ENCODE measurements at places on chromosomes 5 and 9.

DNA sequence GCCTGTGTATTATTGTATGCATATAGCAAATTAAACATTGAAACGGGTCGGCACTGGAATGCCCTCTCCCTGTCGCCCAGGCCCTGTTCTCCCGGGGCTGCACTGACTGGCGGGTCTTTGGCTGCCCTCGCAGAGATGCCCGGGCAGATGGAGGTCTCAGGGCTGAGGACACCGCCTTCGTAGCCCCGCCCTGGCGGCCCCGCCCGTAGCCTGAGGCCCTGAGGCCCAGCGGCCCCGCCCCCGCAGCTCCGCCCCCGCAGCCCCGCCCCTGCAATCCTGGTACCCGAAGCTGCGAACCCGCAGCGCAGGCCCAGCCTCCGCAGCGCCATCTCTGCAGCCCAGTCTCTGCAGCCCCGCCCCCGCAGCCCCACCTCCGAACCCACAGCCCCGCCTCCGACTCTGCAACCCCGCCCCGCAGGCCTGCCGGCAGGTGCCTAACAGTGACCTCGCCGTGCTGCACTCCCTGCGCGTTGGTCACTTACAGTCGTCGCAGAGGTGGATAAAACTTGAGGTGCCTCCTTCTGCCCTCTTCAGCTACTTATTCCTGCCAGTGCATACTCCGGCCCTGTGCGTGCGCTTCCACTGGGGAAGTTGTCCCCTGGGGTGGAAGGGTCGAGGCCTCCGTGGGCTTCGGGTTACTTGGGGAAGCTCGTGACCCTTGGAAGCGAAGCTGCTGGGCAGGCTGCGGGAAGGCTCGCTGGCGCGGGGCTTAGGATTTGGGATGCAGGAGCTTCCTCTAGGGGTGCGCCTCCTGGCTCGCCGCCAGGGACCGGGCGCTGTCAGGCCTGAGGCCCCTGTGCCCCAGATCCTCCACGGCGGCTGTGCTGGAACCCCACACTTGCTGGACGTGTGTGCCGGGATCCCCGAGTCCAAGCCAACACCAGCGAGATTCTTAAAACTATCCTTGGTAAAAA lies 72.3 kb downstream of the ICE1 start:
- DNase-seq, result peak; percentile 76

DNA sequence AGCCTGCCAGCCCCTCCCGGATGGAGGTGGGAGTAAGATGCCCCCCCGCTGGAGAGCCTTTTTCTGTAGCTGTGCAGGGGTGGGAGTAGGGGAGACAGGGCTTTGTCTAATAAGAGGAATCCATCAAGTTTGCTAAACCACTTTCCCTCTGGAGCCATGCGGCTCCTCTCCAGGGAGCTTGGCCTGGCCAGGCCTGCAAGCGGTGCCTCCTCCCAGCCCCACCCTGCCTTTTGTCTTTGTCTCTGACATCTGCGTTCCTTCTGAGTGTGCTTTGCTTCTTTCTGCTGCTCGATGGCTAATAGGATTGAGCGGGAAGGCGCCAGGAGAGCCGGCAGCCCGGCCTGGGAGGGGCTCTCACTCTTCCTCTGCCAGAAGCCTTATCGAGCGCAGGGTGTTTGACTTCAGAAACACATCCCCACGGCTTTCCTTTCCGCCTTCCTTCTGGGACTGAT lies 26.7 kb upstream of the FCN1 start:
- DNase-seq, result no peak

DNA sequence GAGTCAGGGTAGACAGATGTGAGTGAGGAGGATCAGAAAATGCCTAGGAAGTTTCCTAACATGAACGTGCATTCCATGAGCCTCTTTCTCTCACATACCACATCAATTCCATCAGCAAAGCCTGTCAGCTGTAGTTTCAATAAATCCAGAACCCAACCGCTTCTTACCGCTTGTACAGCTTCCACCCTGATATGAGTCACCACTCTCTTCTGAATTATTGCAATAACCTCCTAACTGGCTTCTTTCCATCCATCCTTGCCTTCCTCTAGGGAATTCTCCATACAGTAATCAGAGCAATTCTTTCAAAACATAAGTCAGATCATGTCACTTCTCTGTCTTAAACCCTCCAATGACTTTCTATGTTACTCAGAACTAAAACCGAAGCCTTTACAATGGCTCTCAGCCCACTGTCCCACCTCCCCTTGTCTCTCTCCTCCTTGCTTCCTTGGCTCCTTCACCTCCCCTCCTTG lies 8.1 kb upstream of the RAD23B start:
- no peak for DNase-seq

DNA sequence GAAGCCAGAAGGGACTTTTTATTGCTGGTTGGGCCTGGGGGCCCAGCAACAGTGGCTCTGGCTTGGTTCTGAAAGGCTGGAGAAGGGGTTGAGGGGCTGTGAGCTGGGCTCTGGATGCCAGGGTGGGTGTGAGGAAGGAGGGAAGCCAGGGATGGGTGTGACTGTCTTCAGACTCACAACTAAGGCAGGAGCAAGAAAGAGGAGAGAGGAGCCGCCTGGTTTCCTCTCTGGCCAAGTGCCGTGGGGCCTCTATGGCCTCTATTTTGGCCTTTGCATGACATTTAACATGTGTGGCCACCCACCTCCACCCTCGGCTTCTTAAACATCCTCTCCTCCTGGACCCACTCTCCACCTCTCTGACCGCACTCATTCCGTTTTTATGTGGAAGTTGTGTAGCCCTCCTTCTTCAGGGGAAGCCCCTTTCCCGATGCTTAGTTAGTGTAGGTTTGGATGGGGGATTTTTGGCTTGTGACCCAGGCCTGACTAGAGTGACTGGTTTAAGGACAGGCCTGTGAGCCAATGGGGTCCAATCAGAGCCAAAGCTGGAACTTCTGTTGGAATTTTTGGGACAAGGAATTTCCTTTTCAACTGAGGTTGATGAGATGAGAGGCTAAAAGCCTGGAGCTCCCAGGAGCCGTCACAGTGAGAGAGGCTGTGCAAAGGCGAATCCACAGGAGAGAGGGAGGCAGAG lies 517.8 kb downstream of the CCDC171 start:
- DNase-seq, result no peak

DNA sequence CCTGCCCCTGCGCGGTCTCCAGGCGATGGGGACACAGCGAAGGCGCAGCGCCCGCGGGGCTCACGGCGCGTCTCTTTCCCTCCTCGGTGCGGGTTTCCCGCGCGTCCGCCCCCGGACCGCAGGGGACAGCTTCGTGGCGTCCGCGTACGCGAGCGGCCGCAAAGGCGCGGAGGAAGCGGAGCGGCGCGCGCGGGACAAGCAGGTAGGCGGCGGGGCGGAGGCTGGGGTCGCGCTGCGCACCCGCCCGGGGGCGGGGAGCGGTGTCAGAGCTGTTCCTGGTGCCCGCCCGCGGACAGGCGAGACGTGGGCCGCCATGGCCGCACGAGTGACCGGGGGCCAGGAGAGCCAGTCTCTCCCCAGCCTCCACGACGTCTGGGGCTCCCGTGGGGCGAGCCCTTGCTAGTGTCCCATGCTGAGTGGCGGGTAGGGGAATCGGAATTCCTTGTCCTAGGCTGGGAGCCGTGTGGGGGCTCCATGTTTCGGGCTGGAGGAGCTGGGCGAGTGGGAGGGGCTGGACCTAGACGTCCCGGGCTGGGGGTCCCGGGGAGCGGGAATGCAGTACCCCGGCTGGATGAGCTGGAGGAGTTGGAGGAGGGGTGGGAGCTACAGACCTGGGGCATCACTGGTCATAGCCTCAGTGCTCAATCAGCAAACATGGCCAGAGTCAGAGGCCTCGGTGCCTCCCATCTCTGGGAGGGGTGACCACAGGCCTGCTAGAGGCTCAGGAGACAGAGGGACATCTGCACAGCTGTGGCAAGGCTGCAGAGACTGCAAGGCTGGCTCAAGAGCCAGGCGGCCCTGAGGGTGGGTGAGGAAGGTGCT lies 968 bp downstream of the NKD2 start:
- DNase-seq, result peak; percentile 15

- DNase-seq, result no peak
These were observed 241.6 kb downstream of the KIAA0825 start for GRCh38 chr5:94376672-94377345.

GRCh38 chr5:68054638-68055037 lies 160.9 kb upstream of the PIK3R1 start:
- no peak for DNase-seq

DNA sequence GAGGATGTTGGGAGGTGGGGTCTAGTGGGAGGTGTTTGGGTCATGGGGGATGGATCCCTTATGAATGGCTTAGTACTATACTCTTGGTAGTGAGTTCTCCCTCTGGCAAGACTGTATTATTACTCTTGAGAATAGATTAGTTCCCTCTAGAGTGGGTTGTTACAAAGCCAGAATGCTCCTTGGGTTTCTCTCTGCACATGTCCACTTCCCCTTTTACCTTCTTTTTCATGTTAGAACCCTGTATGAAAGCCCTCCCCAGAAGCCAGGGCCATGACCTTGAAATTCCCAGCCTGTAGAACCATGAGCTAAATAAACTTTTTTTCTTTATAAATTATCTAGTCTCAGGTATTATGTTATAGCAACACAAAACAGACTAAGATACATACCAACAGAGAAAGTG lies 31.1 kb downstream of the SLC24A2 start:
- DNase-seq, result no peak

DNA sequence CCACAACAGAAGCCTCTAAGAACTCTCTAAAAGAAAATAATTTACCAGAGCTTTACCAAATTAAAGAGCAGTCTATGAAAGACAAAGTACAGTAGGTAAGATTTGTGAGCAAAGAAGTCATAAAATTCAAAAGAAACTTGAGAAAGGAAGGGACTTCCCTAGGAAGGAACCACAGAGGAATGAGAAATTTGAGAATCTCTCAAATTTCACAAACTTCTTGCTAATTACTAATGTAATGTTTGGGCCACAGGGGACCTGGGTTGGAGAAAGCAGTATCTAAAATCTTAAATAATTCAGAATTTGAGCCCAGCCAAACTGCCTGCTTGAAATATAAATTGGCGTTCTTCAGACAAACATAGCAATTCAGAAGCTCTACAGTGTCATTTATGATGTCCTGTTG lies 225.0 kb upstream of the PRR16 start:
- no peak for DNase-seq

- no peak for DNase-seq
These were observed 1738.8 kb downstream of the EFNA5 start for GRCh38 chr5:105931881-105932421.

- DNase-seq, result no peak
These were observed 22.1 kb upstream of the STXBP1 start for GRCh38 chr9:127589955-127590370.

GRCh38 chr9:71544464-71544863 lies 223.8 kb downstream of the CEMIP2 start:
- DNase-seq, result no peak

DNA sequence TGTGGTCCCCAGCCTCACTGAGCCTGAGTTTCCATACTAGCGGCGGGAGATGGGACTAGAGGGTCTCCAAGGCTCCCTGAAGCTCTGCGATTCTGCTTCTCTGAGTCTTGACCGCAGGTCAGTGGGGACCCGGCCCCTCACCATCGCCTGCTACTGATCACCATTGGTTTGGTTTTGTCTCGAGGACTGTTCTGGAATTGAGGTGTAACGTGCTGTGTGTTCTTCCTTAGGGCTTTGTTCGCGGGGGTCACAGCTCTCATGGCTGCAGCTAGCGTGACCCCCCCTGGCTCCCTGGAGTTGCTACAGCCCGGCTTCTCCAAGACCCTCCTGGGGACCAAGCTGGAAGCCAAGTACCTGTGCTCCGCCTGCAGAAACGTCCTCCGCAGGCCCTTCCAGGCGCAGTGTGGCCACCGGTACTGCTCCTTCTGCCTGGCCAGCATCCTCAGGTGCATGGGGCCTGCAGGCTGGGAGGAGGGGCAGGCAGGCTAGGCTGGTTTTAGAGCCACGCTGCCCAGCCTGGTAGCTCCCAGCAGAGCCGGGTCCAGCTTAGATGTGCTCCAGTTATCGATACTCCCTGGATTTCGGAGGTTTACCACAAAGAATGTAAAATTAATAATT lies 12.3 kb downstream of the TRAF2 start:
- no peak for DNase-seq

DNA sequence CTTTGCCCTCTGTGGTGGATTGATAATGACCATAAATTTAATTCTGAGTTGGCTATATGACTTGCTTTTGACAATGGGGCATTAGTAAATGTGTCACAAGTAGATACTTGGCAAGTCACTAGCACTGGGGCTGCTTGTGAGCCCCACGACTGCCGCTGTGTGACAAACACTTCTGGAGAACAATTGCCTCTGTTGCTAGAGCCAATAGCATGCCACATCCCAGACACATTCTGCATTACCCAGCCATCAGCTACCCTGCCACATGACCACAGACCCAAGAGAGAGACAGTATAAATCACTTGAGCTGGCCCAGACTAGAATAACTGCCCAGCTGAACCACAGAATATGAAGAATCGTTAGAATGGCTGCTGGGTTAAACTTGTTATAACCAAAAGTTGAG lies 753.2 kb upstream of the DMAC1 start:
- DNase-seq, result no peak

- no peak for DNase-seq
These were observed 42.7 kb downstream of the CYLC2 start for GRCh38 chr9:103037508-103038477.

GRCh38 chr9:136546697-136547501 lies 1.1 kb upstream of the NOTCH1 start:
- DNase-seq, result peak; percentile 52

- DNase-seq, result no peak
These were observed 292.2 kb downstream of the GAS1 start for GRCh38 chr9:86655147-86655546.

DNA sequence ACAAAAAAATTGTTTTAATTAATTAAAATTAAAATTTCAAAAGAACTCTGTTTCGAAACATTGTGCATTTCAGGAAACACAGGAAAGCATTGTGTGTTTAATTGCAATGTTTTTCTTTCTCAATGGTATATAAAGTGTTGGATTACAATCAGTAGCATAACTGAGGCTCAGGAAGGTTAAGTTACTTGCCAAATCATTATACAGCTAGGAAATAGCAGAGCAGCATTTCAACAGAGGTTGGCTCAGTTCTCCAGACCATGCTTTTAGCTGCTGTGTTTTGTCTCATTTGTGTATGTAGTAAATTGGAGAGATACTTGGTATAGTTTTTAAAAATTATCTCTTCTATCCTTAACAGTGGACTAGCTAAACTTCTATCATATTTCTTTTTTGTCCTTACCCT lies 30.0 kb upstream of the CAMLG start:
- no peak for DNase-seq

- DNase-seq, result no peak
These were observed 704 bp downstream of the CCDC112 start for GRCh38 chr5:115295777-115296123.

DNA sequence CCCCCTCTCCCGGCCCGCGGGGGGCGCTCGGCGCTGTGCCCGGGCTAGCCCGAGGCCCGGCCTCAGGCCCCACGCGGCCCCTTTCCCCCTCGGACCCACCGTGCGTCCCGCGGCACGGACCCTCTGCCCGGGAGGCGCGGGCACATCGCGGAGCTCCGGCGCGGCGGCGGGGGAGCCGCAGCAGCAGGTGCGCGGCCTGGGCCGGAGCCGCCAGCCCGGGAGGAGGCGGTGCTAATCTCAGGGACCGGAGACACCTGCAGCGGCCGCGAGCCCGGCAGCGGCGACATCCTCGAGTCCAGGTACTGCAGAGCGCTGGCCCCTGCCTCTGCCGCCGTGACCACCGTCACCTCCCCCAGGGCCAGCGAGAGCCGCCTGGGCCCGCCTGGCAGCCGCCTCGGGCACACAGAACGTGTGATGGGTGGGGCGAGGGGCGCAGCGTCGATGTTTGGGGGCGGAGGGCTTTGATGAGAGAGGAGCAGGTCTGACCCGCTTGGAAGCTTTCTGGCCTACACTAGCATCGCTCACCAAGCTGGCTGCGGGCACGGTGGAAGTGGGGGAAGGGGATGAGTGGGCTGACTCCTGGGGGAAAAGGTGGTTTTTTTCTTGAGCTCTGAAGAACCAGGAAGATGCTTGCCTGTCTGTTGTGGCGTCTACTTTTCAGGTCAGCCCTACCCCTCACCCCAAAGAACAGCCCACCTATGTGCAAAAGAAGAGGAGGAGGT lies 524 bp downstream of the CYFIP2 start:
- DNase-seq, result peak; percentile 61

Data from activated B cell treated with CpG ODN at 0.5 μM for 24 hours (primary cell).